ENCODE measurements at places on chromosomes 4 and X.

GRCh38 chr4:83297548-83298260, 13.1 kb upstream of the COQ2 start:
- no peak for DNase-seq

DNA sequence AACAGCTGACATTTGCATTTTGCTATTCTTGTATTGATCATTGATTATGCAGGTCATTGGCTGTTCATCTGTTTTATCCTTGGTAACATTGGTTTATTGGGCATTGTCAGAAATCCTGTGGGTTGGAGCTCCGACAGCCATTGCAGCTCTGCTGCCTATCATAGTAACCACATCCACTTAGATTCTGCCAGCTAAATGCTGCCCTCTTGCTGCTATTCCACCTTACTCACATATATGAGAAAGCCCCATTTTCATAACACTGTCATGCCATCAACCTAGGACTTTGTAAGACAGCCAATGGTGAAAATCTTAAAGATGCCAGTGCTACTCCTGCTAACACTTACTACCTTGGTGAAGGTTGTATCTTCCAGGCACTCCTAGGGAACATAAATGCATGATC, 187.3 kb upstream of the CXCL13 start:
- DNase-seq: peak; percentile 38

- DNase-seq: no peak
Observed at GRCh38 chr4:119227690-119228089, 15.2 kb downstream of the USP53 start.

- DNase-seq: no peak
Observed at GRCh38 chr4:183503497-183504063, 1.3 kb upstream of the ING2 start.

DNA sequence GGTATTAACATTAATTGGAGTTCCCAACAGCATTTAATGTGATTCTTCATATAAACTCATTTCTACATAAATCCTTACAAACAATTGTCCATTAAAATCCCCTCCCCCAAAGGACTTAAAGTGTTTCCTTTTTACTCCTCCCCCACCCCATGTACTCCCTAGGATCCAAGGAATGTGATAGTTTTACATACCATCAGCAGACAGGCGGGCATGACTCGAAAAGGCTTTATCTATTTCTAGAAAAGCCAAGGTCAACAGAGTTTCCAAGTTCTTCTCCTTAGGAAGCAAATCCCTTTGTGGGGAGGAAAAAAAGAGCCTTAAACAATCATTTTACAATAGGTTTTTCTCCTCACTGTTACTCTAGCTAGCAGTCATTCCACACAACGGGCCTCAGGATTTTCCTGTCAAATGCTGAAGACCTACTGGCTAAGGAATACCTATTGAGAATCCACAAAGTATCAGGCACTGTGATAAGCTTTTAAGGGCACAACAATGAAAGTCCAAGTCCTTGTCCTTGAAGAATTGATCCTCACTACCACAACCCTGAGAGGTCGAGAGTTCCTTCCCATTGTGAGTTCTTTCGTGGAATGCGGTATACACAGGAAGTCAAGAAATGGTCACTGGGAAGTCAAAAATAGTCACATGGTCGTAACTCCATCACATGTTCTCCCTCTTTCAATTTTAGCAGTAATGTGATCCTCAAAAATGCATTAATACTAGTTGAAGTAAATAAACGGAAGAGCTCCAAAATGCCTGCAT, 7.2 kb downstream of the PPM1K start:
- DNase-seq: no peak

DNA sequence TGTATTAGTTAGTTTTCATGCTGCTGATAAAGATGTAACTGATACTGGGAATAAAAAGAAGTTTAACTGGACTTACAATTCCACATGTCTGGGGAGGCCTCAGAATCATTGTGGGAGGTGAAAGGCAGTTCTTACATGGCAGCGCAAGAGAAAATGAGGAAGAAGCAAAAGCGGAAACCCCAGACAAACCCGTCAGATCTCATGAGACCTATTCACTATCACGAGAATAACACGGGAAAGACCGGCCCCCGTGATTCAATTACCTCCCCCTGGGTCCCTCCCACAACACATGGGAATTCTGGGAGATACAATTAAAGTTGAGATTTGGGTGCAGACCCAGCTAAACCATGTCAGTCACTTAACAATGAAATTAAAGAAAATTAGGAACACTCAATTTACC, 499.1 kb downstream of the FSTL5 start:
- DNase-seq: no peak

DNA sequence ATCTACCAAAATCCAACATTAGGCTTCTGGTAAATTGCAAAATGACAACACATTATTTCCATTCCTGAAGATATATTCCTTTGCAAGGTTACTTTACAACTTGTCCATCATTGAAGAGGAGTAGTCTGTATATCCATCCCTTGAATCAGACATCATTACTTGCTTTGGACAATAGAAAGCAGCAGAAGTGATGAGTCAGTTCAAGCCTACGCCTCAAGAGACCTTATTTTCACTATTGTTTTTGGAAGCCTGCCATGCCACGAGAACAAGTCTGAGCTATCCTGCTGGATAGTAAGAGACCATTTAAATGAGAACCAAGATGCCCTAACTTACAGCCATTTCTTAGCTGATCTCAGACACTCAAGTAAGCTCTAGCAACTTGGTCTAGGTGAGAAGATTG, 246.0 kb upstream of the HHIP start:
- DNase-seq: peak; percentile 97

DNA sequence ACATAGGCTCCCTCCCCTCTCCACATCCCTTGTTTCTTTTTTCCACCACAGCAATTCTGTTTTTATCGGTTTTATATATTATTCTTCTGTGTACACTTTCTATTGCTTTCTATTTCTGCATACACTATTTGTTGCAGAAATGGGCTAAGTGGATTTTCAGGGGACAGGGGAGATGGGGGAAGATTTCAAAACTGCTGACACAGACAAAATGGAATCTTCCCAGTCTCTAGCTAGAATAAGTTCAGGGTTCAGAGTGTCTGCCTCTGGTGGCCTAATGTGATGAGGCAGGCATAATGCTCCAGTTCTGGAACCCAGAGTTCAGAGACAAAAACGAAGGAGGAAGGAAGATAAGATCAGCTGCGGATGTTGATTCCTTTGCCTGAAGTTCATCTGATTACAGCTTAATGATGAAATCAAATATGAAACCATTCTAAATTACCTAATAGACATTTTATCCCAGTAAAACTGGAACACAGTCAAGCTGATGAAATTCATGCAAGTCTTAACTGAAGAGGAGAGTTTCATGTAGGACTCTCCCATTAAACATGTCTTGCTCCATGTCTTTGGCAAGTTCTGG, 447.1 kb downstream of the AFF2 start:
- DNase-seq: no peak

GRCh38 chrX:13938051-13938828, 91.5 kb downstream of the GEMIN8 start:
- no peak for DNase-seq

DNA sequence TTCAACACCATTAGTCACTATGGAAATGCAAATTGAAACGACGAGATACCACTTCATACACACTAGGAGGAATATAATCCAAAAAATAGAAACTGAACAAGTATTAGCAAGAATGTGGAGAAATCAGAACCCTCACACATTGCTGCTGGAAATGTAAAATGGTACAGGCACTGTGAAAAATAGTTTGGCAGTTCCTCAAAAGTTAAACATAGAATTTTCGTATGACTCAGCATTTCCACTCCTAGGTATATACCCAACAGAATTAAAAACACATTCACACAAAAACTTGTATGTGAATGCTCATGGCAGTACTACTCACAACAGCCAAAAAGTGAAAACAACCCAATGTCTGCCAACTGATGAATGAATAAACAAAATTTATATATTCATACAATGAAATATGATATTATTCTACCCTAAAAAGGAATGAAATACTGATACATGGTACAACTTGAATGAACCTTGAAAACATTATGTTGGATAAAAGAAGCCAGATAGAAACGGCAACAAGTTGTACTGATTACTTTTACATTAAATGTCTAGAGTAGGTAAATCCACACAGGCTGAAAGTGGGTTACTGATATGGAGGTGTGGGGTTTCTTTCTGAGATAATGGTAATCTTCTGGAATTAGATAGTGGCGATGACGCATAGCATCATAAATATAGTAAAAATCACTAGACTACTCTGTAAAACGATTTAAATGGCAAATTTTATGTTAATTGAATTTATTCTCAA, 22.3 kb downstream of the TEC start:
- no peak for DNase-seq

- no peak for DNase-seq
Observed at GRCh38 chr4:8832113-8832915, 39.3 kb downstream of the HMX1 start.

DNA sequence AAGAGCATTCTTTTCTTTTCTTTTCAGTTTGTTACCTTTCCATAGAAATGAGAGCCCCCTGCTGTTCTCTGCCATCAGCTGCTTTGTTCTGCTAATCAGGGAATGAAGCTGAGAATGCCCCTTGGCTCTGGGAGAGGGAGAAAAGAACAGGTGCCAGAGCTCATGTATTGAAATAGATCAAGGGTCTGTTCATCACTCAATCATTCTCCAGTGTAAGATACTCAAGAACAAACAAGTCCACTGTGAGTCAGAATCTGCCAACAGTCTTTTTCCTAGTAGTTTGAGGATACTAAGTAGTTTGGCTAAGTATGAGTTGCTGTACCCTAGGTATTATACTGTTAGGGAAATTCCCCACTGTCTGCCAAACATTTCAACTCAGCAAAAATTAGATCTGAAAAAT, 144.3 kb downstream of the RTL3 start:
- DNase-seq: peak; percentile 10

- no peak for DNase-seq
Observed at GRCh38 chrX:149073479-149073878, 431.6 kb downstream of the IDS start.

DNA sequence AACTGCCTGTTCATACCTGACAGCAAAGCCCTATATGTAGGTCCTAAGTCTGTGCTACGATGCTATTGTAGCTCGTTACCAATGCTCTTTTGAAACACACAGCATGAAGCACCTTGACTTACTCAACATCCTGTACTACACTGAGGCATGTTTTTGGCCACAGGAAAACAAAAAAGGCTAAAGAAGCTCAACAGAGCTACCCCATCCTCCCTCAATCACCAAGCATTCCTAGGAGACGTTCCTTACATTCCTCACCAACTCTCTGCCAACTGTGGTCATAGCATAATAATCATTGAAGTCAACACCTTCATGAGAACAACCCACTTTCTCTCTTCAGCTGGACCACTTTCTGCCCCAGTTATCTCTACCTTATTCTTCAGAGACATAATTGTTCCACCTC, 73.7 kb upstream of the SLC25A43 start:
- no peak for DNase-seq

GRCh38 chrX:84168574-84168973, 19.4 kb downstream of the RPS6KA6 start:
- DNase-seq: peak; percentile 26

GRCh38 chr4:152014280-152014679, 253.5 kb upstream of the GATB start:
- no peak for DNase-seq

- DNase-seq: peak; percentile 20
Observed at GRCh38 chr4:148044912-148045352, 313.0 kb downstream of the ARHGAP10 start.

- DNase-seq: no peak
Observed at GRCh38 chrX:7852166-7852565, 9.2 kb downstream of the VCX start.

DNA sequence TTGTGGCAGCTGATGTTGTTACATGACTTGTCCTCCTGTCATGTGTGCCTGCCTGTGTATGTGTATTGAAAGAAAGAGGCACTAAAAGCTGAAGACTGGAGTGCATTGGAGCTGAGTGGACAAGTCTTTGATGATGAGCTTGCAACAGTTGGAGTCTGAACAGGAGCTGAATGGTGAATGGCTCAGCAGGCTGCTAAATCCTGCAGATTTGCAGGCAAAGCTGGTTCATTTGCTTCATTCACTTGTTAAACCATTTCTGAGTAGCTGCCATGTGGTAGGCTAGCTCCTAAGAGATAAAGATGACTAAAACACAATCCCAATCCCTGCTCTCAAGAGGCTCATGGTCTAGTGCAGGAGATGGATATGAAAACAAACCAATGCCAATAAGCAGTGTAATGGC, 217.3 kb downstream of the CHRDL1 start:
- DNase-seq: no peak

DNA sequence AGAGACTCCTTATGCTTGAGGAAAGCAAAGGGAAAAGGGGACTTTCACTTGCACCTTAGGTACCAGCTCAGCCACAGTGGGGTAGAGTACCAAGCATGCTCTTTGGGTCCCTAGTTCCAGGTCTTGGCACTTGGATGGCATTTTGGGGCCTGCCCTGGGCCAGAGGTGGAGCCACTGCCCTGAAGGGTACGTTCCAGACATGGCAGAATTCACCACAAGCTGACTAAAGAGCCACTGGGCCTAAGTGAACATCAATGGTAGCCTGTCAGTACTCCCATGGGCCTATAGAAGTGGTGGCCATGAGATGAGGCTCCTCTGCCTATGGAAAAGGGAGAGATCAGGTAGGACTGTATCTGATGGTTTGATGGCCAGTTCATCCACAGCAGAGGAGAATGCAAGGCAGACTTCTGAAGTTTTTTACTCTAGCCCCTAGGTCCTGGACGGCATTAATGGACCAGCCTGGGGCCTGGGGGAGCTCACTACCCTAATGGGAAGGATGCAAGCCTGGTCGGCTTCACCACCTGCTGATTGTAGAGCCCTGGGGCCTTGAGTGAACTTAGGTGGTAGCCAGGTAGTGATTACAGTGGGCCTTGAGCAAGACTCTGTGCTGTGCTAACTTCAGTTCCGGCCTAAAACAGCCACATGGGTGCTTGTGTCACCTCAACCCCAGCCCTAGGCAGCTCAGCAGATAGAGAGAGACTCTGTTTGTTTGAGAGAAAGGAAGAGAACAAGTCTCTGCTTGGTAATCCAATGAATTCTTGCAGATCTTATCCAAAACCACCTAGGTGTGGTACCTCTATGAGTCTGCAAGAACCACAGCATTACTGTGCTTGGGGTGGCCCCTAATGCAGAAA, 19.8 kb upstream of the HSFX4 start:
- no peak for DNase-seq

- no peak for DNase-seq
Observed at GRCh38 chr4:146510942-146511341, 10.8 kb downstream of the SLC10A7 start.
